CD8-positive, alpha-beta memory T cell (primary cell): ENCODE measurements at places on chromosomes 12 and 14.

DNA sequence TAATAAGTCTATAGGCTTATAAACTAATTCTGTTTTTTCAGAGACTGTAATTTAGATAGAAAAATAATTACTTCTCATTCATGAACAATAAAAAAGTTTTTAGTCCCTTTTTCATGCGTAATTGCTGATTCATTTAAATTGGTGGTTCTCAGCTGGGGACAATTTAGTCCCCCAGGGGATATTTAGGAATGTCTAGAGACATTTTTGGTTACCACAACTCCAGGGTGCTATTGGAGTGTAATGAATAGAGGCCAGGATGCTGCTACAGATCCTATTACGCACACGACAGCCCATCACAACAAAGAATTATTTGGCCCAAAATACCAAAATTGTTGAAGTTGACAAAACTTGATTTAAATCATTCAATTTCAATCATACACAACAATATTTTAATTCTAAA, 22.8 kb upstream of the VCPKMT start:
- DNase-seq: no peak
- H3K4me3 ChIP-seq: no peak overlapping the region
- H3K36me3 ChIP-seq: no peaks in the 10 kb centered on the region
- H3K4me1 ChIP-seq: no peaks in the 10 kb centered on the region
- H3K27me3 ChIP-seq: no peaks in the 10 kb centered on the region

DNA sequence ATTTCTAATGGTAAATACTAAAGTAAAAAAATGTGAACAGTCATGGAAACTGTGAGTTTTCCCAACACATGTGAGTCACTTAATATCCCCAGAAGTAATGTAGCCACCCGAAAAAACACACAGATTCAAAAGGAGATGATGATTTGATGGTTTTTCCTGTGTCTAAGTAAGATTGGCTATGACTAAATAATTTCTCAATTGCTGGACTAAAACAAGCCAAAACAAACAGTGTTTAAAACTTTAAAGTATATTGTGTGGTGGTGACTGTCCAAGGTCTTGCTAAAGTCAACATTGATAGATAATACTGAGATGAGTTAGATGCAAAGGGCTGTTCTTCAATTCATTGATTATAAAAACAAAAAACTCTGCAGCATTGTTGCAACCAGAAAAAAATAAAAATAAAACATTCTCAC, 89.6 kb upstream of the SOX5 start:
- H3K27ac ChIP-seq: no peak overlapping the region
- H3K36me3 ChIP-seq: no peaks in the 10 kb centered on the region
- H3K4me1 ChIP-seq: no peaks in the 10 kb centered on the region
- DNase-seq: no peak
- no peaks in the 10 kb centered on the region for H3K27me3 ChIP-seq

DNA sequence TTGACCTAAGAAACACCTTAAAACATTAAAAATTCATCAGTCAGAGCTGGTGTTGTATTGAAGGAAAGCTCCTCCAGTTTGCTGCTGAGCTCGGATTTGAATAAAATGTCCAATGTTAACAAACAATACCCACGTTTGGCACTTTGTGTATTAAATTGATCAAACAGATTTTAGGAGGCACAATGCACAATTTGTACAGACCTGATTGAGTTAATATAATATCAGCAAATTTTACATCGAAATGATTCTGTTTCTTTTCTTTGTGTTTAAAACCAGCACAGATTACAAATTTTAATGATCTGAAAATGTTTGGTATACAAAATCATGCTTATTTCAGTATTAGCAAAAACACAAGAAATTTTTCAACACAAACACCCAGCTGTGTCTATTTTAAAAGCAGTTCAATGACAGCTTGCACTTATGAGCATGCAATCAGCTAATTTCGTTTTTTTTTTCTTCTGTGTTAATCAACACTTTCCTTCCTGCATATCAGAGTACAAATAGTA, 2.8 kb upstream of the FOXG1 start:
- no peaks in the 10 kb centered on the region for H3K36me3 ChIP-seq
- DNase-seq: no peak
- H3K4me3 ChIP-seq: no peak overlapping the region

- no peaks in the 10 kb centered on the region for H3K27me3 ChIP-seq
- no peak overlapping the region for H3K27ac ChIP-seq
- no peak for DNase-seq
- no peaks in the 10 kb centered on the region for H3K36me3 ChIP-seq
Observed at GRCh38 chr14:50795909-50796308, 35.1 kb downstream of the NIN start.

DNA sequence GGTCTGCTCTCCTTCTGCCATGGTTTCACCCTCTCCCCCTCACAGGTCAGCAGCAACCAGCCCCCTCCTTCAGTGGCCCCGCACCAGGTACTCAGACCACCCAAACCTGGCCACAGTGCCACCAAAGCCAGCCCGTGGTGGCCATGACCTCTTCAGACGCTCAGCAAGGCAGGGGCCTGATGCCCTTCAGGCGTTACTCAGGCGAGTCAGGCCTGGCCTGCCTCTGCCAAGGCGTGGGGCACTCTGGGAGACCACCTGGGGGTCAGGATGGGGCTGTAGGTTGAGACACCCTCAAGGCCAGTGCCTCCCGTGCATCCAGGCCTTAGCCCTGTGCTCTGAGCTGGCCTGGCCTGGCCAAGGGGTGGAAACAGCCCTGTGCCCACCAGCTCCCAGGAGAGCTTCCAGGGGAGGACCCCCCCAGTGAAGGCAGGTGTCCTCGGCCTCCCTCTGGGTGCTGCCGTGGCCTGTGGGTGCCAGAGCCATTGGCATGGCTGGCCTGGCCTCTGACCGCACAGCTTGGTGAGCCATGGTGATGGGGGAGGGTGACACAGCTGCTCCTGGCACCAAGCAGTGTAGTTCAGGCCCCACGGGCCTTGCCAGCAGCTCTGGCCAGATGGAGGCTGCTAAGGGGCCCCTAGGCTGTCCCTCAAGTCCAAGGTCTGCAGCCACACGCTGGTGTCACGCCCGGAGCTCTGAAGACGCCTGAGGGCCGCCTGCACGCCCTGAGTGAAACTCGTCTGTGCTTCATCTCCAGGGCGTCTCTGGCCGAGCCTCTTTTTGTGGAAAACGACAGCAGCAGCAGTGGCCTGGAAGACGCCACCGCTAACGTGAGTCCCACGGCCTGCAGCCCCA, 15.1 kb downstream of the XRCC3 start:
- DNase-seq: no peak
- no peak overlapping the region for H3K27ac ChIP-seq
- H3K27me3 ChIP-seq: no peaks in the 10 kb centered on the region
- peaks cover 4% of the 10 kb centered on the region for H3K36me3 ChIP-seq
- H3K4me3 ChIP-seq: no peak overlapping the region

GRCh38 chr12:2739832-2740641, 54.7 kb upstream of the FKBP4 start:
- H3K36me3 ChIP-seq: no peaks in the 10 kb centered on the region
- no peak overlapping the region for H3K27ac ChIP-seq
- no peak for DNase-seq
- H3K27me3 ChIP-seq: no peaks in the 10 kb centered on the region

DNA sequence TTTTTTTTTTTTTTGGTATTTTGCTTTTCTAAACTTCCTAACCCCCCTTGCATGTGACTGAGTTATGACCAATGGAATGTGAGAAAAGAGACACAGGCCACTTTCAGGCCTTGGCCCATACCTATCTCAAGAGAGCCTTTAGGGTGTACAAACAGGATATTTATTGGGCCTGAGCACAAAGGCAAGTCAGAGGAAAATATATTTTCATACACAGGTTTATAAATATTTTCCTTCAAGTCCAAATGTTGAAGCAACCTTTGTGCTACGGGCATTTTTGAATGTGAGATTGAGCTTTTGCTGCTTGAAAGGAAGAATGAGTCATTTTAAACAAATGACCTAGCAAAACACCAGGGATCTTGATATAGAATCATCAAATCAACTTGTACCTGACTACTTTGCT, 228.6 kb upstream of the E2F7 start:
- H3K4me1 ChIP-seq: no peaks in the 10 kb centered on the region
- no peak overlapping the region for H3K27ac ChIP-seq
- no peaks in the 10 kb centered on the region for H3K27me3 ChIP-seq
- H3K4me3 ChIP-seq: no peak overlapping the region

DNA sequence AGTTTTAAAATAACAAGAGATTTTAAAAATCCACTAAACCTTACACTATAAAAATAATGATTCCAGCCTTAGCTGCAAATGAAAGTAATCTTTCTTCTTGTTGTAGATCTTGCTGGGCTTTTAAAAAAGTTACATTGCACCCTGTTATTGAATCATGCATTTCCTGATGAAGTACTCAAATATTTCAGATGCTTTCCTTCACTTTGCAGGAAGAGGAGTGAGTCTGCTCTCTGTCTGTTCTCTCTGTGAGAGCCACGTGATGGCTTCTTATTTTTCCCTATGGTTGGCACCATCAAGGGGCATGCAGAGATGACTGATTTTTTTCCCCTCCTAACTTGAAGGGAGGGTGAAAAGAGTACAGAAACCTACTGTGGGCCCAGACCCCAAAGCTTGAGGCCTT, 262.7 kb downstream of the ATP23 start:
- no peaks in the 10 kb centered on the region for H3K4me1 ChIP-seq
- H3K27ac ChIP-seq: no peak overlapping the region
- H3K27me3 ChIP-seq: no peaks in the 10 kb centered on the region
- H3K36me3 ChIP-seq: no peaks in the 10 kb centered on the region

DNA sequence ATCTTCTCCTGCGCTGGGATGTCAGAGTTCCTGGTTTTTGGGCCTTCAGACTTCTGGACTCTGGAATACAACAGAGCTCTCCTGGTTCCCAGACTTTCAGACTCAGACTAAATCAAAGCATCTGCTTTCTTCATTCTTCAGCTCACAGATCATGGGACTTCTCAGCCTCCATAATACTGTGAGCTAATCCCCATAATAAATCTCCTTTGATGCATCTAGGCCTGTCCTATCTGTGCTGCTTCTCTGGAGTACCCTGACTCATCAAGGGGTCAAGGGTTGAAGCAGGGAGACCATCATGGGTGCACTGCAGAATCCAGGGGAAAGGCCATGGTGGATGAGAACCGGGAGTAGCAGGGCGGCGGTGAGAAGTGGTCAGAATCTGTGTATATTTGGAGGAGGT, 1094.1 kb upstream of the TMEM132C start:
- H3K4me3 ChIP-seq: no peak overlapping the region

GRCh38 chr14:100332797-100333196, 9.7 kb downstream of the SLC25A47 start:
- H3K4me3 ChIP-seq: no peak overlapping the region
- peak; percentile 36 for DNase-seq
- H3K4me1 ChIP-seq: no peaks in the 10 kb centered on the region

- no peaks in the 10 kb centered on the region for H3K27me3 ChIP-seq
- H3K4me1 ChIP-seq: no peaks in the 10 kb centered on the region
- peaks cover 8% of the 10 kb centered on the region for H3K36me3 ChIP-seq
- H3K27ac ChIP-seq: no peak overlapping the region
- H3K4me3 ChIP-seq: no peak overlapping the region
Observed at GRCh38 chr14:89194376-89194775, 222.7 kb downstream of the FOXN3 start.

- no peaks in the 10 kb centered on the region for H3K27me3 ChIP-seq
- H3K4me1 ChIP-seq: no peaks in the 10 kb centered on the region
- no peak overlapping the region for H3K27ac ChIP-seq
- H3K36me3 ChIP-seq: no peaks in the 10 kb centered on the region
- no peak overlapping the region for H3K4me3 ChIP-seq
- no peak for DNase-seq
Observed at GRCh38 chr12:97301576-97301975, 161.0 kb upstream of the RMST start.

- H3K27ac ChIP-seq: no peak overlapping the region
- H3K27me3 ChIP-seq: no peaks in the 10 kb centered on the region
- no peak overlapping the region for H3K4me3 ChIP-seq
Observed at GRCh38 chr12:3168223-3169221, 91.3 kb downstream of the TSPAN9 start.

DNA sequence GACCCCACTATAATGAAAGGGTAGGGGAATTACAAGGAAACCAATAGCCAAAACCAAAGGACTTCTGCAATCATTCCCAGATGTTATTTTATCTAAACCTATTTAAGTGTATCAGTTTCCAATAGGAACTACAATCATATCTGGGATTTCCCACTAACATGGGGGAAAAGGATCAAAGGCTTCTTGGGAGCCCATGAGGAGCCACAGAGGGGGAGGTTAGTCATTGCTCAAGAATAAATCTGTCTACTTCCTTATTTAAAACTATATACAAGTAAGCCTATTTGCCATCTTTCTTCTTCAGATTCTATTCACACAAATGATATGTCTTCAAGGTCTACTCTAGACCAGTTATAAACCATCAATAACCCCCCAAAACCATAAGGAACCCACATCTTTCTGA, 33.1 kb downstream of the FGD6 start:
- H3K27ac ChIP-seq: no peak overlapping the region
- no peaks in the 10 kb centered on the region for H3K4me1 ChIP-seq
- H3K27me3 ChIP-seq: no peaks in the 10 kb centered on the region
- no peak for DNase-seq

- peaks cover 34% of the 10 kb centered on the region for H3K4me1 ChIP-seq
- no peak overlapping the region for H3K4me3 ChIP-seq
- no peaks in the 10 kb centered on the region for H3K36me3 ChIP-seq
- no peak for DNase-seq
Observed at GRCh38 chr12:12734561-12735071, 17.4 kb downstream of the CDKN1B start.

DNA sequence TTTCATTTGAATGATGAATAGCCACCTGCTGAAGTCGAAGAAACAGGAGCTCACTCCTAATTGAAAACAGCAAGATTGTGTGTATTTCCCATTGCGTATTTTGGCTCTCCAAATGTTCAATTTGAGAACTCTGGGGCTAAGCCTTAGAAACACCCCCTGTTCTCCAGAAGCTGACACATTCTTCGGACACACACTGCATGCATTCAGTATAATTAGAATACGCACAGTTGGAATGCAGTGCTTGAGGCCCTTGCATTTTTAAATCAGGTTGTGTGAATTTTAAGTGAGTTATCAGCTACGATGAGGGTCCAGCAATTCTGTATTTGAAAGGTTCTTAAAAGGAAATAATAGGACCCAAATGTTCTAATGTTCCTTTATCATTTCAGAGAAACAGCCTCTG, 103.8 kb downstream of the PRKD1 start:
- H3K4me1 ChIP-seq: no peaks in the 10 kb centered on the region
- no peak for DNase-seq
- H3K27me3 ChIP-seq: no peaks in the 10 kb centered on the region
- no peak overlapping the region for H3K4me3 ChIP-seq

GRCh38 chr14:52780893-52781292, 10.5 kb downstream of the GNPNAT1 start:
- H3K36me3 ChIP-seq: no peaks in the 10 kb centered on the region
- DNase-seq: no peak
- no peak overlapping the region for H3K4me3 ChIP-seq

DNA sequence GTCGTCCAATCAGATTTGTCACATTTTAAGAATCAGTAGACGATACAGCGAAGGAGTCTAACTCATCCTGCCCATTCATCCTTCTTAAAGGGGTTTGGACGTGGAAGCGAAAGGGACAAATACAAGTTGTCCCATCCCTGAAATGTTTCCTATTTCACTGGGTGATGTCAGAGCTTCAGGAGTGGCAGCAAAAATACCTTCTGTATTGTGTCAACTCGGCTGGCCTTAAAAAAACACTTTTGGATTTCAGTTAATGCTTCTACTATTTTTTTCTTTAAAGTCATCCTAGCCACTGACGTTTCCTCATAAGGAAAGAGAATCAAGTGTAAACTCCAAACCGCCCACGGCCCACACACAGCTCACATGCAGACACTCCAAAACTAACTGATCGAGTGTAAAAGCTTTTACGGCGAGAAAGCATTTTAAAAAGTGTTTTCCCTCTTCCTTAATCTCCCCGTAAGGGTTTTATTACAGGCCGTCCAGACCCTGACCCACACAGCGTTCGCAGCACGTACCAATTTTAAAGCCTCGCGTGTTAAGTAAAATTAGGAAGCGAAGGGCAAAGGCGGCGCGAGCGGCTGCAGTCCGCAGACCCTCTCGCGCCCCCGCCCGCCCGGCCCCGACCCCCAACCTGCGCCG, 593 bp downstream of the CFL2 start:
- peaks cover 6% of the 10 kb centered on the region for H3K4me1 ChIP-seq
- no peaks in the 10 kb centered on the region for H3K36me3 ChIP-seq
- H3K4me3 ChIP-seq: peak overlapping the region; percentile 54
- H3K27me3 ChIP-seq: no peaks in the 10 kb centered on the region
